SW480 (cell line): ENCODE measurements at places on chromosomes 5 and 9.
A peak's percentile ranks its signal among the peaks of the same experiment; 100 is the strongest.

GRCh38 chr5:75057561-75057960 lies 5.2 kb upstream of the GCNT4 start:
- no peak for DNase-seq

GRCh38 chr9:76022317-76022716 lies 131.8 kb downstream of the PCSK5 start:
- DNase-seq = no peak

- DNase-seq = no peak
These were observed 30.0 kb downstream of the SNX30 start for GRCh38 chr9:112780450-112781036.

- DNase-seq = peak; percentile 72
These were observed 44.0 kb upstream of the SVEP1 start for GRCh38 chr9:110623462-110624025.

DNA sequence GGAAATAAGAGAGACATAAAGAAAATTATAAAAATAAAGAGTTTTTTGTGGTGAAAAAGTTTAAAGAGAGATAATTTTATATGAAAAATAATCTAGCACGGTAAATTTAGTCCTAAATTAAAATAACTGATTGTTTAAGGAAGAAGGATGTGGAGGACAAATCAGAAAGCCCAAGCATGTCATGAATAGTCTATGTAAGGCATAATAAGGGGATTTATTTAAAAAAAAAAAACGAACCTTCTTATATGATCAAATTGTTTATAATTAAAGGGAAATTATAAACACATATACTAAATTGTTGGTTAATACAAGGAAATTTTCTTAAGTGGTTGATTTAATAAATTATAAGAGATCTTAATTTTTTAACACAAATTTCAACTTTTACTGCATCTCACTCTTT lies 551.8 kb upstream of the TYRP1 start:
- no peak for DNase-seq

GRCh38 chr5:135028791-135029476 lies 5.1 kb downstream of the PITX1 start:
- no peak for DNase-seq
